A375 (cell line): ENCODE measurements at places on chromosomes 12 and 14. TPM values are rescaled to one million over a fixed set of nuclear protein-coding genes. Genes with fewer than 3 reads are reported as not detected.

CLEC4E gene
- total RNA-seq = not detected in 2 replicates

KLRC2 gene
- 1.3 TPM in 1 of 2 replicates, not detected in the other for total RNA-seq

GYS2 gene
- total RNA-seq = not detected in 2 replicates

HOXC4 gene
- total RNA-seq = 2.3 and 4.3 TPM in 2 replicates

HSPB8 gene
- total RNA-seq = 2.4 and 2.9 TPM in 2 replicates

TEAD4 gene
- 38.1 and 47.5 TPM in 2 replicates for total RNA-seq

RASSF3 gene
- 12.4 and 13.7 TPM in 2 replicates for total RNA-seq

ACOT6 gene
- not detected in 2 replicates for total RNA-seq

PSMC6 gene
- 69.5 and 102 TPM in 2 replicates for total RNA-seq

SAMD15 gene
- 2.6 and 5.8 TPM in 2 replicates for total RNA-seq

SCN8A gene
- total RNA-seq = 2.0 and 5.9 TPM in 2 replicates

KRT5 gene
- not detected in 2 replicates for total RNA-seq

HHIPL1 gene
- not detected in 2 replicates for total RNA-seq

EPYC gene
- total RNA-seq = not detected in 2 replicates

SELPLG gene
- 0.40 and 0.68 TPM in 2 replicates for total RNA-seq

SLC48A1 gene
- 25.6 and 27.3 TPM in 2 replicates for total RNA-seq

MSRB3 gene
- total RNA-seq = 4.9 and 6.9 TPM in 2 replicates

SRSF5 gene
- total RNA-seq = 186 and 202 TPM in 2 replicates

CCDC38 gene
- total RNA-seq = not detected in 2 replicates

KCNA5 gene
- not detected in 2 replicates for total RNA-seq

RDH12 gene
- total RNA-seq = not detected in 2 replicates

AQP5 gene
- total RNA-seq = 0.49 and 0.69 TPM in 2 replicates

ALKBH2 gene
- 76.8 and 83.8 TPM in 2 replicates for total RNA-seq

TRIP11 gene
- total RNA-seq = 9.7 and 12.4 TPM in 2 replicates

FBLN5 gene
- 0.23 TPM in 1 of 2 replicates, not detected in the other for total RNA-seq

PSEN1 gene
- total RNA-seq = 18.7 and 21.1 TPM in 2 replicates

GALNT8 gene
- total RNA-seq = not detected in 2 replicates

FKBP4 gene
- 89.3 and 91.5 TPM in 2 replicates for total RNA-seq

RXYLT1 gene
- 20.5 and 23.3 TPM in 2 replicates for total RNA-seq

FAM186B gene
- 1.2 and 1.7 TPM in 2 replicates for total RNA-seq

LMNTD1 gene
- 0.30 TPM in 1 of 2 replicates, not detected in the other for total RNA-seq

NPFF gene
- not detected in 2 replicates for total RNA-seq

NYNRIN gene
- total RNA-seq = 0.23 and 0.37 TPM in 2 replicates

DLK1 gene
- total RNA-seq = not detected in 2 replicates

PTHLH gene
- total RNA-seq = 17.9 and 21.7 TPM in 2 replicates

C14orf39 gene
- total RNA-seq = 0.40 TPM in 1 of 2 replicates, not detected in the other

XRCC3 gene
- total RNA-seq = 40.6 and 43.3 TPM in 2 replicates

SPATA7 gene
- 3.3 TPM in 2 replicates for total RNA-seq

OASL gene
- total RNA-seq = 0.87 and 1.2 TPM in 2 replicates

DUSP6 gene
- 179 and 289 TPM in 2 replicates for total RNA-seq

TAS2R7 gene
- total RNA-seq = not detected in 2 replicates

ACSS3 gene
- 10.4 and 12.5 TPM in 2 replicates for total RNA-seq

SIRT4 gene
- 0.80 and 1.3 TPM in 2 replicates for total RNA-seq

CD4 gene
- 0.04 TPM in 1 of 2 replicates, not detected in the other for total RNA-seq

KRT72 gene
- not detected in 2 replicates for total RNA-seq

WDR89 gene
- 5.2 and 5.8 TPM in 2 replicates for total RNA-seq

CYP27B1 gene
- 16.1 and 17.0 TPM in 2 replicates for total RNA-seq

AKAP6 gene
- 0.83 and 3.3 TPM in 2 replicates for total RNA-seq

KRT79 gene
- total RNA-seq = 0.34 and 0.41 TPM in 2 replicates

IL26 gene
- not detected in 2 replicates for total RNA-seq

CLIP1 gene
- 33.7 and 46.5 TPM in 2 replicates for total RNA-seq

CSRP2 gene
- 28.1 and 28.9 TPM in 2 replicates for total RNA-seq

ITGA5 gene
- total RNA-seq = 93.5 and 94.4 TPM in 2 replicates

MFAP5 gene
- total RNA-seq = not detected in 2 replicates

SIX4 gene
- total RNA-seq = 7.5 and 11.8 TPM in 2 replicates
